Fibroblast of mammary gland (primary cell): ENCODE measurements at places on chromosomes 13 and 19.

GRCh38 chr19:54047616-54048015, 16.1 kb downstream of the VSTM1 start:
- peak; percentile 20 for DNase-seq

DNA sequence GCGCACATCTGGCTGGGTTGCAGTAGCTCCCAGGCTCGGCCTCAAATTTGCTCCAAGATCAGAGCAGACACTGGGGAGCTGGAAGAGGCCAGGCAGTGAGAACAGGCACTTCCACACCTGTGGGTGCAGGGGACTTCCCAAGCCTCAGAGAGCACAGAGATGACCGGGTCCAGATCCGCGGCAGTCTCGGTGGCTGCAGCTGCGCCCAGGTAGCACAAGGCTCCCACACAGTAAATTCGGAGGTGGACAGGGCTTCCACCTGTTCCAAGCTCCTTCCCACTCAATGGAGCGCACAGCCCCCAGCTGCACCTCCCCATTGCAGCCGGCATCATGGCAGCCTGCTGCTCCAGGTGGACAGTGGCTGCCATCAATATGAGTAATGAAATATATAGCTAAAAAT, 1417.4 kb upstream of the SLC10A2 start:
- no peak for DNase-seq

DNA sequence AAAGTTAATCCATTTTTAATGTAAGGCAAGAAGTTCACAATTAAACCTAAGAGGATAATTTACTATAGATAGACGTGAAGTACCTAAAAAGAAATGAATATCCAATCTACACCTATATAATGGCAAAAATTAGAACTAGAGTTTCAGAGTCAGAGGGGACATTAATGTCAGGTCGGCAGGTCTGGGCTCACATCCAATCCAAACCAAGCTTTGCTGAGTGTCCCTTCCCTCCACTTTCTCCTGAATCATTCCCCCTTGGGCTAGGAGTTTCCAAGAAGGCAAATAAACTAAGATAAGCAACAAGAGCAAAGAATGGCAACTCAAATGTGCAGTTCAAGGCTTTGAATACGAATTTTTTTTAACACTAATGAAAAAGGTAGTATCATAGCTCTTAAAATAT, 2.9 kb downstream of the FLT3 start:
- no peak for DNase-seq

DNA sequence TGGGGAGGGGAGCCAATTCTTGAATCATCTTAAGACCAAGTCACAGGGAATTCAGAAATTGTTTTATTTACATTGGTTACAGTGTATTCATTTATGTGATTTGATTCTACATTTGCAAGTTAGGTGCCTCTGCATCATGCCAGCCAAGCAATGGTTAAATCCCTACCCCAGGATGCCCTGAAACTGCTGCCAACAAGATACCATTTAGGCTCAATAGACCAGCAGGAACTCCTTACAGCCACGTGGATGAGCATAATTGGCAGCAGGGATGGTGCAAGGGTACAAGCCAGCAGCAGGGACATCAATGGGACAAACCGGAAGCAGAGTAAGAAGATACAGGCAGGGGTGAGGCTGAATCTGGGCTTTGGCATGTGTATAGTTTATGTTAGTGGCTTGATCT, 72.4 kb upstream of the NBEA start:
- DNase-seq: no peak

GRCh38 chr19:1606138-1606651, 933 bp upstream of the UQCR11 start:
- DNase-seq: no peak

- no peak for DNase-seq
Measured at GRCh38 chr13:29483211-29483610, 112.3 kb downstream of the SLC7A1 start.

DNA sequence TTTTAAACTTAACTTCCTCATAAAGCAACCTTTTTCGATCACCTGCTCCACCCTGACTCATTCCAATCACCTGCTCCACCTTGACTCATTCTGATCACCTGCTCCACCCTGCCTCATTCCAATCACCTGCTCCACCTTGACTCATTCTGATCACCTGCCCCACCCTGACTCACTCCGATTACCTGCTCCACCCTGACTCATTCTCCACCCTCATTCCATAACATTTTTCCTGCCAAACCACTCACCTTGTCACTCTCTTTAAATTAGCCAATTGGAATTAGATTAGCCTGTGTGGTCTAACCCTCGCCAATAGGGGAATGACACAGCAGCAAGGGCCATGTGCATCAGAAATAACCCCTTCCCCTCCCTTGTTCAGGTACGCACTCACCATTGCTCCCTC, 31.9 kb upstream of the ZNF83 start:
- no peak for DNase-seq

GRCh38 chr13:50576156-50576555, 267.3 kb downstream of the DLEU7 start:
- DNase-seq: no peak
